Stimulated activated CD4-positive, alpha-beta T cell treated with anti-CD3 and anti-CD28 coated beads, Interleukin-1b, Interleukin-23, amount 100 ng/mL, for 1 hour (primary cell): ENCODE measurements at places on chromosomes 2 and 18.

- DNase-seq = no peak
Measured at GRCh38 chr2:121372082-121372481, 87.1 kb upstream of the TFCP2L1 start.

DNA sequence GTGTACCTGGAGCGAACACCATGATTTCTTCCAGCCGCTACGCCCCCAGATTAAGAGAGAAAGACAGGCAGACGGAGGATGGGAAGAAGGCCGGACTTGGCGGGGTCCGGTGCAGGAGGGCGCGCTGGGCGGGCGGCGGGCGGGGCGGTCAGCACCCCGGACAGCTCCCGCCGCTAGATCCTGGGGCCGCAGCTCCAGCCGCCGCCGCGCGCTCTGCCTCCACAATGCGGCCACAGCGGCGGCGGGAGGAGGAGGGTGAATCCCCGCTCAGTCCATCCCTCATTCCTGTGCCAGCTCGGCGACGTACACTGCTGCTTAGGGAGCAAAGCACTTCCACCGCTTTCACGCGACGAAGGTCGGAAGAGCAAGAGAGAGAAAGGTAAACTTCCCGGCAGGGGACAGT, at the start of gene AKAIN1:
Gene AKAIN1 (minus strand): TSS at position 226 of the 403 bp plus-strand sequence. CDS start 204 bp downstream, at position 22.
- DNase-seq = no peak

DNA sequence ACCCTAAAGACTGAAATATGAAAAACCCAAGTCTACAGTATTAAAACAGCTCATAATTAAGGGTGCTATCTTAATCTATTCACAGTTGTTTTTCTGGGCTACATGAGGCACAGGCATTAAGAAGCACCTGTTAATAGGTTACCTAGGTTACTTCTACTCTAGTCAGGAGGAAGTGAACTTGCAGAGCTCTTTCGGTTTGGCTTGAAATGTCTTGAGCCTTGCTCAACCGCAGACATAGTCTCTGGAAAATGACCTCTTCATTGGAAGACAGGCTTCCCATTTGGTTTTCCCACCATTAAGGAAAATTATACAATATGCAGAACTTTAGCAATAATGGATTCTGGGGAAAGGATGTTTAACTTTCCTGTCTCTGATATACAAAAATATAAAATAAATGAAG, 142.3 kb upstream of the KCNJ3 start:
- no peak for DNase-seq

- no peak for DNase-seq
Measured at GRCh38 chr18:710418-711300, 1.8 kb downstream of the ENOSF1 start.
